Fibroblast of mammary gland (primary cell): ENCODE measurements at places on chromosomes 1 and 21.

DNA sequence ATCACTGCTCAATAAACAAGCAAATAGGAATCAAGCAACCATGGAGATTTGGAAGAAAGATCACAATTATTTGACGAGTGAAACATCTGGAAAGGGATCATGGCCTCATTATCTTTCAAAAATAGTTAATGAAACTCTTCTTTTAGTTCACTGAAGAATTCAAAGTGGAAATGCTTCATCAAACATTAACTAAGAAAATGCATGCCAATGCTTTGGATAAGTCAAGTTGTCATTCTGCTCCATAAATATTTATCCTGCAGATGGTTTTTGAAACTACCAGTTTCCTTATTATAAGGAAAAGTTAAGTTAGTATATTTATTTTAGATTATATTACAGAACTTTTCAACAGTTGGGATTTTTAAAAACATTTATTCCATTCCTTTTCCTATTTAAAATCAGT lies 206.5 kb upstream of the ADGRL2 start:
- DNase-seq = no peak

- DNase-seq = no peak
Observed at GRCh38 chr1:229161740-229162139, 109.2 kb upstream of the RAB4A start.

GRCh38 chr1:24420547-24420946 lies 4.9 kb downstream of the NIPAL3 start:
- DNase-seq = no peak

DNA sequence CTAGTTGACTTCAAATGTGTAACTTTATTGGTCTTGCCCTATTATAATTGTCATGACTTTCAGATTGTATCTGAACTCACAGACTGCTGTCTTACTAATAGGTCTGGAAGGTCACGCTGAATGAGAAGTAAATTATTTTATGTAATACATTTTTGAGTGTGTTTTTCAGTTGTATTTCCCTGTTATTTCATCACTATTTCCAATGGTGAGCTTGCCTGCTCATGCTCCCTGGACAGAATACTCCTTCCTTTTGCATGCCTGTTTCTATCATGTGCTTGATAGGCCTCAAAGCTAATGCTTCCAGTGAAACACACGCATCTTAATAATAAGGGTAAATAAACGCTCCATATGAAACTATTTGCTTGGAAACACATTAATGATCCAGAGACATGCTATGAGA lies 7.3 kb downstream of the RGS4 start:
- no peak for DNase-seq

DNA sequence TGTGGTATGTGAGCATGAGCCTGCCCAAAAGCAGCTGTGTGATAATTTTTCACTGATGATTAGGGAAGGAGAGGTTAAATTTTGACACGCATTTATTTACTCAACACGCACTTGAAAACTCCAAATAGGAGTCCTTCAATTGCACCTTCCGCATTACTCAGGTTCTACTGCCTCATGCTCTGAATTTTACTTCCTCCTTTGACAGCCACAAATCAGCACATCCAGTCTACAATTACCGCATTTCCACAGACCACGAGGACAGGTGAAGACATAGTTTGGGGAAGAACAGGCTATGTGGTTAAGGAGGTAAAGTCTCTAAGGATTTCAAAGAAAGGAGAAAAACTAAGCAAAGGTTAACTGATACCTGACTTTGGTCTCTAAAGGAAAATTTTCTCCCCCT lies 2.6 kb downstream of the CAPN8 start:
- DNase-seq = no peak

GRCh38 chr1:93567255-93567918 lies 114.2 kb downstream of the BCAR3 start:
- peak; percentile 96 for DNase-seq

DNA sequence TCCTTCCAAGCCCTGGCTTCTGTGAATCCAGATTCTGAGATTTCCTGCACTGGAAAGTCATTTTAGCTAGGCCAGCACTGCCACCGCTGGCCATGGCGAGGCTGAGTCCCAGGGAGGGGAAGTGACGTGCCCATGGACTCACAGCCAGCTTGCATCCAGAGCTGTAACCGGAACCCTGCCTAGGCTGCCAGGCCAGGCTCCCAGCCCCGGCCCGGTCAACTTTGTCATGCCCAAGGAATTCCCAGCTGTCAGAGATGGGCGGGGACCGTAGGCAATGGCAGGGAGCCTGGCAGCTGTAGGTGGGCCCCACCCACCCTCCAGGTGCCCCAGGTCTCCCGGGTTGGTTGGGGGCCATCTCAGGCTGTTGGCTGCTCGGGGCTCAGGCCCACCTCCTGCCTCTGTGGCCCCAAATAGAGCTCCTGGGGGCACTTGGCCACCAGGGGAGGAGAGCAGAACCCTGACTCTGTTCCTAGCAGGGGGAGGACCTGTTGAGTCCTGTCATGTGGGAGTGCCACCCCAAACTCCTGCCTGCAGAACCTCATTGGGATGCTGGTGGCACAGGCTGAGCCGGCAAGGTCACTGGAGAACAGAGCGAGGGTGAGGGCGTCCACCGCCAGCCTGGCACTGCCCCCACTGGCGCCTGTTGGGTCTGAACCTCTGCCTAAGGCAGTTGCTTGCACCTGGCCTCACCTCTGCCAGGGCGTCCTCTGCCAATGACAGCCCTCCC lies 57.8 kb downstream of the FOXO6 start:
- peak; percentile 81 for DNase-seq

DNA sequence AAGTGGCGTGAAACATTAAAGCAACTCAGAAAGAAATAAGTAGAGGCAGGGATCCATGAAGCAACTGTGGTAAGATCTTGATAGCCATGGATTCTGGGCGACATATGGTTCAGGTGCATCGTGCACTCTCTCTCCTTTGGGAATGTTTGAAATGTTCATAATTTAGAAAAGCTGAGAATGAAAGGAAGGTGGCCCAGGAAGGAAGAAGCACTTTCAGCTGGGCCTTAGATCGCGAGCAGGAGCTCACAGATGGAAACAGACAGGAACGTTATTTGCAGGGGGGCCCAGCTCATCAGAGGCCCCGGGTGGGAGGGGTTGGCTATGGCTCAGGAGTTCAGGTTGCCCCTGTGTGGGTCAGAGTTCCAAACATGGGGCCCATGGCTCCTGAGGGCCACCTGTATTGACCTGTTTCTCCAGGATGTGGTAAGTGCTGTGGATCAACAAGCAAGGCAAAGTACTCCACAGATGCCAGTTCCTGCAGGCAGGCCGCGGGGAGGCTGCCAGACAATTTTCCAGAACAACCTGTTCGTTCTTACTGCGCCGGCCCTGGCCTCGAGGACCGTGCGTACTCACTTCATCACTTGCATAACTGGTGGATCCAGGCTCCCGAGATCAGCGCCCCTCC lies 253.2 kb downstream of the TOMM20 start:
- DNase-seq = no peak

- DNase-seq = no peak
Observed at GRCh38 chr1:170044187-170044586, 30.3 kb downstream of the KIFAP3 start.

- DNase-seq = no peak
Observed at GRCh38 chr1:105419030-105419429, 1637.4 kb upstream of the PRMT6 start.

GRCh38 chr1:172400722-172401105 lies 19.8 kb upstream of the C1orf105 start:
- DNase-seq = no peak

GRCh38 chr1:231040019-231040799 lies at the start of gene FAM89A:
Gene FAM89A, minus strand, starts transcription at chr1:231040254. Its CDS starts 43 bp downstream, at chr1:231040211.
- DNase-seq = no peak

GRCh38 chr1:232555494-232556210 lies 74.3 kb downstream of the SIPA1L2 start:
- DNase-seq = no peak

DNA sequence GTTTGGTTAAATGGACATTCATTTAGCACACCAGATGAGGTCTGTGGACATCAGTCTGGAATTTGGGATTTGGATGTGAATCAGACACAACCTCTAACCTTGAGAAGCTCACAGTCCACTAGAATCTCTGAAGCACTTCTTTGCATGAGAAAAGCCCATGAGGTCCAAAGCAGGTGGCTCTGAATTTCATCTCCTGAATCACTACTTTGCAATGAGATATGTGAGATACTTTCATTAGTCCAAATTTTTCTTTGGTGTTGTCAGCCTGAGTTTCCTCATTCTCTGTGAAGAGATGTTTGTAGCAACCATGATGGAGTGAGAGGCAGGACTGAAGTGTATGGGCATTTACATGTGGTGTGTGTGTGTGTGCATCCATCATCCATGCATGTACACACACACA lies 16.5 kb upstream of the LCE2D start:
- DNase-seq = peak; percentile 3

GRCh38 chr1:20280906-20281305 lies 9.8 kb upstream of the VWA5B1 start:
- DNase-seq = no peak

DNA sequence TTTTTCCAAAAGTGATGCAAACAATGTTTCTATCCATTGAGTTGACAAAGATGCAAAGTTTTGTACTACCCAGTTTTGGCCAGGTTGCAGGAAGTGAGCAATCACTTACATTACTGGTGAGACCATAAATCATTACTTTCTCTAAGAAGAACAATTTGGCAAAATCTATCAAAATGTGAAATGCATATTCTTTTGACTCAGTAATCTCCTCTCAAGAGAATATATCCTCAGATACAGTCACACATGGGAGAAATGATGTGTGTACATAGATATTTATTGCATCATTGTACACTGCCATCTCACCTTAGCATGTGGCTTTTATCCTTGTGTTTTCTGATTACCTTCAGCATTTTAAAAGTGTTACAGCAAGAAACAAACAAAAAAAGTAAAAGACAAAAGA lies 52.4 kb upstream of the FMO3 start:
- DNase-seq = peak; percentile 48

DNA sequence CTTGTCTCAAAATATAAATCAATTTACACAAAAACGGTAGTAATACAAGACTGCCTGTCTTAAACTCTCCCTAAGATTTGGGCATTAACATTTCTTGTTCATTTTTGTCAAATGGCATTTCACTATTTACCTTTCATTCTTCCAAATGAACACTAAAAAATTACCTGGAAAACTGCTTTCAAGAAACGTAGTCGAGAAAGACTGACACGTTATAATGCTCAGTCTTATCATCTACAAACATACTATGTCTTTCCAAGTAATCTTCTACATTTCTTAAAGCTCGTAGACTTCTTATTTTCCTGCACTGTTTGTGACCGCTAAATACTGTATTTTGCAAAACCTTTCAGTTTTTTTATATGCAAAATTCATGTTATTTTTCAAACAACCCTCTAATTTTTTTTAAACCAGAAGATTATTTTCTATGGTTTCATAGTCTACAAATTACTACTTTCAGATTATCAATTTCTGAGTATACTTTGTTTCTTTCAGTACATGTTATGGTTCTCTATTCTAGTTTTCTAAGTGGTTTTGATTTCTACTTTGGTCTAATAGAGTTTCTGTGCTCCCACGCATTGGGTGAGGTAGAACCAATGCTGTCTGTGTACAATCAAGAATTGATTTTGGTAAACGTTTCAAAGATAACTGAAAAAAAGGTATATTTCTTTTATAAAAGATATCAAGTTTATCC lies 336.4 kb downstream of the SMYD3 start:
- no peak for DNase-seq
